ENCODE measurements at places on chromosomes 4 and X. TPM values are rescaled to one million over a fixed set of nuclear protein-coding genes. Genes with fewer than 3 reads are reported as not detected.

- H3K27ac ChIP-seq = no peak overlapping the region
- H3K36me3 ChIP-seq = no peaks in the 10 kb centered on the region
- H3K4me1 ChIP-seq = peaks cover 25% of the 10 kb centered on the region
These were observed 2.2 kb upstream of the SFRP2 start for GRCh38 chr4:153790962-153791551.

Gene ANOS1
- not detected for total RNA-seq

GRCh38 chrX:110218591-110218990 lies 99.3 kb downstream of the AMMECR1 start:
- DNase-seq = no peak
- H3K4me3 ChIP-seq = no peak overlapping the region
- no peaks in the 10 kb centered on the region for H3K27me3 ChIP-seq
- no peak overlapping the region for H3K27ac ChIP-seq
- peaks cover 11% of the 10 kb centered on the region for H3K4me1 ChIP-seq

DNA sequence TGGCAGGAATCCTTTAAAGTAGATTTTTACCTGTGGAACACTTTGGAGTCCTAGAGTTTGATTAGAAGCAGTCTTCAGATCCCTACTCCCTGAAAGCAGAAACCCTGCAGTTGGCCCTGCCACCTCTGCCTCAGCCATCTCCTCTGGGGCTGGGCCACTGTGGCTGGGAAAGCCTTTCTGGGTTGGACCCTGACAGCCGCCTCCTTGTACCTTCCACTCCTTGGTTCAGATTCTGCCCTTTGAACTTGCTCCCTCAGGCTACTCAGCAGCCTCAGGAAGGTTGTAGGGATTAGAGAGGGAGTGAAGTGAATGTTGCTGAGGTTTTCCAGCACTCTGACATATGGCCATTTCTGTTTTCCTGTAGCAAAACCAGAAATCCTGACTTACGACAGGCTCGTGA lies 65.5 kb downstream of the KIT start:
- H3K36me3 ChIP-seq = no peaks in the 10 kb centered on the region
- H3K27me3 ChIP-seq = no peaks in the 10 kb centered on the region
- H3K4me3 ChIP-seq = no peak overlapping the region
- H3K27ac ChIP-seq = no peak overlapping the region

Gene PAK3
- 0.26 TPM for total RNA-seq

DNA sequence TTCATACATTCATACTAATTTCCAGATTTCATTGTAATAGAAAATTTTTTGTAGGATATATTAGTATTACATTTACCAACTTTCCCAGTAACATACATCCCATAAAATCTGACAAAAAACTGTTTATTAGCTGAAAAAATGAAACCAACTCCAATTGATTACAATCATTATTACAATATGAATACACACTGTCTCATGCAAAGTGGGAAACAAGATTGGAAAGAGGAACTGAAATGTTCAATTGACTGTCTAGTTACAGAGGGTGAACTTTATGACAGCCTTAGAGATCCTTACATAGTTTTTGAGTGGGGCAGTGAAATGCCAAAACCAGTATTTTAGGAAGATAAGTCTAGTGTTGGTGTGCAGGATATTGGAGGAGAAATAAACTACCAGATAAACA lies 2.3 kb upstream of the AMBN start:
- no peak for DNase-seq
- no peak overlapping the region for H3K4me3 ChIP-seq
- H3K27me3 ChIP-seq = no peaks in the 10 kb centered on the region
- H3K4me1 ChIP-seq = no peaks in the 10 kb centered on the region
- H3K27ac ChIP-seq = no peak overlapping the region

Gene CENPI
- total RNA-seq = 28.9 TPM

- no peaks in the 10 kb centered on the region for H3K27me3 ChIP-seq
- H3K27ac ChIP-seq = peak overlapping the region; percentile 68
- peaks cover 43% of the 10 kb centered on the region for H3K4me1 ChIP-seq
- peak; percentile 43 for DNase-seq
These were observed 65.6 kb downstream of the ATXN3L start for GRCh38 chrX:13254076-13254785.

GRCh38 chr4:180542445-180543100 lies 1700.6 kb upstream of the TENM3 start:
- H3K27ac ChIP-seq = no peak overlapping the region
- no peak for DNase-seq
- no peaks in the 10 kb centered on the region for H3K27me3 ChIP-seq
- no peaks in the 10 kb centered on the region for H3K4me1 ChIP-seq

- H3K4me1 ChIP-seq = no peaks in the 10 kb centered on the region
- no peak overlapping the region for H3K4me3 ChIP-seq
- no peaks in the 10 kb centered on the region for H3K27me3 ChIP-seq
- no peak for DNase-seq
These were observed 22.0 kb upstream of the PHKA2 start for GRCh38 chrX:19005909-19006308.

DNA sequence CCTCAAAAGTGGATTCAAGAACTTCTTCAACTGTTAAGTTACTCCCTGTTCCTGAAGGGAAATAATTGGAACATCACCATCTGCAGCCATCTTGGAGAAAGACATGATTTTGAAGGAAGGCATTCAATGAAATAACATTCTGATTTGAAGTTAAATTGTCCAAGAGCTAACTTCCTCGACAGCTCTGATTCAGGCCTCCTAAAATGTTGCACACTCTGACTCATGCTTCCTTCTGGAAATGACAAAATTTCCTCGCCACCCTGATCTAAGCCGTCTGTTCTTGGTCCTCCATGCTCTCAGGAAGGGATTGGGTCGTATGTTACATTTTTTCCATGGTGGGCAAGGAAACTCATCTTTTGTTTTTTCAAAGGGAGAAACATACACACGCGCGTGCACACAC lies 496.9 kb upstream of the DIPK2B start:
- peaks cover 9% of the 10 kb centered on the region for H3K4me1 ChIP-seq
- no peaks in the 10 kb centered on the region for H3K27me3 ChIP-seq
- H3K4me3 ChIP-seq = no peak overlapping the region
- H3K27ac ChIP-seq = no peak overlapping the region
- H3K36me3 ChIP-seq = peaks cover 3% of the 10 kb centered on the region
- DNase-seq = no peak

DNA sequence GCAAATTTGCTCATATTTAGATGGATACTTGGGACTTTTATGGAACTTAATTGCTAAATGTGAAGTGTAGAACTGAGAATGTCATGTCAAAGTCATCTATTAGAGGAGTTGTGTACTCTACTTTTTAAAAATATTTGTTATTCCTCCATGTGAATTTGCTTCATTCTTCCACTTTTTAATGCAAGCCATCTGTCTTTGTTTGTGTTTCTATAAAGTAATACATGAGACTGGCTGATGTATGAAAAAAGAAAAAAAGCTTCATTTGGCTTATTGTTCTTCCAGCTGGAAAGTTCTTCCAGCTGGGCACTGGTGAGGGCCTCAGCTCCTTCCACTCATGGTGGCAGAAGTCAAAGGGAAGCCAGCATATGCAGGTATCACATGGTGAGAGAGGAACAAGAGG lies 114.6 kb upstream of the GRID2 start:
- H3K27ac ChIP-seq = no peak overlapping the region
- H3K4me3 ChIP-seq = no peak overlapping the region
- H3K27me3 ChIP-seq = no peaks in the 10 kb centered on the region
- H3K36me3 ChIP-seq = no peaks in the 10 kb centered on the region

DNA sequence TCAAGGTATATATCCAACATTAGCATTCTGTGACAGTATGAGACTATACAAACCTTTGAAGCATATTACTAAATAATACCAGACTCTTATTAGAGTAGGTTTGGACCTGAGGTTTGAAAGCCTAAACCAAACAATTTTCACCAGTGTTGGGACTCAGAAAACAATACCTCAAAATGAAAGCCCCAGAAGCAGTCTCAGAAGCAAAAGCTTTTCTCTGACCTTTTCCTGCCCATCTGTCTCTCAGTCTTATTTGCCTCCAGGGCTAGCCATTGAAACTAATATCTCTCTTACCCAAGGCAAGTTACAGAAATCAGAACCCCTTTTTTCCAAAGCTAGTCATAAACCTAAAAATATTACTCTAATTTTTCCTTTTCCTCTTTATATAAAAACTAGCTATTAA lies 163.3 kb downstream of the PTCHD1 start:
- H3K4me1 ChIP-seq = peaks cover 13% of the 10 kb centered on the region
- H3K4me3 ChIP-seq = no peak overlapping the region
- DNase-seq = no peak
- H3K27ac ChIP-seq = no peak overlapping the region
